NCI-H2171 (cell line): ENCODE measurements at places on chromosomes 7 and 10.

DNA sequence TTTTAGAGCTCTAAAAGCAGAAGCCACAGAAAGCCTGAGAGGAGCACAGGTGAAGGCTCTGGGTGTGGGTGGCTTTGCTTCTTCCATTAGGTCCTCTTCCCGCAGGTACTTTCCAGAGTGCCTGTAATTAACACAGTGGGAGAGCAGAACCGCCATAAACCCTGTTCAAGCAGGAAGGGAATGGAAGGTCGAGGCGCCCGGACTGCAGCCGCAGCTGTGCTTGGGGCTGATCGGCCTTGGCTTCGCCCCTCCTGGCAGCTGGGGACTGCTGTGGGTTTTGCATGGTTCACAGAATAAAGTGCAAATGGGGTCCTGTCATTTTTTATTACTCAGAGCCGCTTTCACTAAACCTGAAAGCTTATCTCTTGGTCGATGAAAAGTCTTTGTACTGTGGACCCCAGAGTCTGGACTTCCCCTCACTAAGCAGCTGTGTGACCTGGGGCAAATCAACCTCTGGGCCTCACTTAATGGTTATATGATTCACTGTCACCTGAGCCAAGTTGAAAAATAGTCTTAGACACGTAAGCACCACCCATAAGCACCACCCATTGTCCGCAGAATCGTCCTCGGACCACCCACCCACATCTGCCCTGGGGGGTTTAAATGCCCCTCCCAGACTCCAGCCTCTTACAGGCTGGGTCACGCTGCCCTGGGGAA, 100.9 kb downstream of the XRCC2 start:
- no peak for DNase-seq

DNA sequence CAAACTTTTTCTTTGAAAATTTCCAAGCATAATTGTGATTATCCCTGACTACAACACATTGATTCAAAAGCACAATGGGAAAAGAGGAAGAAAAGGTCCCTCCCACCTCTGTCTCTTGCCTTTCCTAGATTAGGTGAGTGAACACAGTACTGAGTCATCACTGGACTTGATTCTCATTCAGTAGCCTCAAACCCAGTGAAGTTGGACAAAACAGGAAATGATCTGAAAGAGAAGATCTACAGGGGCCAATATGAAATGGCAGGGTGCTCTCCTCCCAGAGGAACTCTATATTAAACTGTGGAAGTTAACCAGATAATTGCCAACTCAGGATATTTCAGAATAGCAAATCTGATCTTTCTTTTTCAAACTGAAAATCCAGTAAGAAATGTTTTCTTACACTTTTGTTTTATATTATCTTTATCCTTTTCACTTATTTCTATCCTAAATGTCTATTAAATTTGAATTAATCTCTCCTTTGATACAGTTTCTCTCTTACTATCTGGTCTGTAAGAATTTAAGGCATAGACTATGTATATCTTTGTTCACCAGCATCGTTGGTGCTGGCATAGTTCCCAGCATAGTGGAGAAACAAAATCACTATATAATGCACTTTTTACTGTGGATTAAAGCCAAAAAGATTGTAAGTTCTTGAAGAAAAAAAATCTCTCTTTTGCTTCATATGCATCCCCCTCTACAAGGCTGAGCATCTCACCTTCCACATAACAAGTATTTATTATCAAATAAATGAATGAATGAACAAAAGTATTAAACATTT, 41.4 kb upstream of the IKZF1 start:
- DNase-seq: no peak

DNA sequence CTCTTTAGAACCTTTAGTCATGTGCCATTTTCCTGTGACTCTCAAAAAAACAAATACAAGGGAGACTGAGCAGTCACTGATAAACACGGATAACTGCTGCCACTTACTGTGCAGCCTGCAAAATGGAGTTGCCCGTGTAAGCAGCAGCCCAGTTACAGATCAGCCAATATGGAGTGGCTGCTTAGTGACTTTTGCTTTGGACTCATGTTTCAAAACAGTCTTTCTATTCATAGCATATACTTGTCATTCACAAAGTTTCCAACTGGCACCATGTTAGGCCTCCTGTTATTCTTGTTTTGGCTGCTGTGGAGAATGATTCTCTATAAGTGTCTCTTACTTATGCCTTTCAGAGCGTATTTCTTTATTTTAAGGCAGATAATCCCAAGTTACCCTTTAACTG, 3.0 kb downstream of the FAM204A start:
- DNase-seq: no peak

GRCh38 chr7:46145412-46145811, 224.3 kb upstream of the IGFBP3 start:
- DNase-seq: no peak

GRCh38 chr10:12950583-12951128, 50.9 kb downstream of the CCDC3 start:
- DNase-seq: no peak

DNA sequence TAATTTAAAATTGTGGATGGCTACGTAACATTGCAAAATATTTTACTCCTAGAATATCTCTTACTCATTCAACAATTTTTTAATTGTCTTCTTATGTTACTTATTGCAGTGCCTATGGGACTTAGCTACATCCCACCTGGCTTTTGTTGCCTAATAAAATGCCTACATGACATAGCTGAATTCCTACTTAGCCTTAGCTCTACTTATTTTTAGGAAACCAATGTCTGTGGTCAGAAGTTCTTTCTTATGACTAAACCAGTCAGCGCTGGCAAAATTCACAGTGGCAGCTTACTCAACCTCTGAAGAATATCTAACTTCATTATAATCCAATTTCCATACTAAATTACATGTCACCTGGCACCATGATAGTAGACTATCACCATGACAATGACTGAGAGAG, 1612.4 kb upstream of the LRRTM3 start:
- no peak for DNase-seq

DNA sequence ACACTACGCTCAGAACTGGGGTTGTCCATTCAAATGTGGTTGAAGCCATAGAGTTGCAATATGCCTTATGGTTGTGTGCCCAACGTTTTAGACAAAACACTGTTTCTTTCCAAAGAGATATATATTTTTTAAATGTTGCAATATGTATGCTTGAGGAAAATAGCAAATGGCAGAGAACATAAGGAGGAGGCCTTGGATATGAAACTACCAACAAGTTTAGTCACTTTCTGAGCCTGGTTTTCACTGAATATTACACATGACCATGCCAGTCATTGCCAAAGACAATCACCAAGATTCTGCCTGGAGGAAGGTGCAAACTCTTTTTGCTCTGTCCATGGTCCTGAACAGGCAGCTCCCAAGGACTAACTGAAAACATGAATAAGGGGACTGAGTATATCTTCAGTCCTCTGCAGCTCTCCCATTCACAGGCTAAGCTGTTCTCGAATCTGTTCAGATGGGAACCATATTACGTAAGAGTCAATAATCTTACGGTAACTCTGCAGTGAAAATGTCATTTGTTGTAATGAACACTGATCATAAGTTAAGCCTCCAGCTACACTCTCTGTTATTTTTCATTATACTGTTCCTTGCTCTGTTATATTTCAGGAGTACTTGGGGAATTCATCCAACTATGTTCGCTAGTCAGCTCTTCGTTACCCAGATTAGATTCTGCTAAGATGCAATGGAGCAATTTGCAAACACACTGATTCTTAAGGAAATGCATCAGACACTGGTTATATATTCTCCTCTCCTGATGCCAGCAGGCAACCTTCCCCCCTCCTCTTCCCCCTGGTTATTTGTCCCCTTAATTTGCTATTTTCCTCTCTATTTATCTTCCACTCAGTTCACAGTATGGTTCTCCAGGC, 90.7 kb upstream of the C1QL3 start:
- DNase-seq: no peak

GRCh38 chr10:71978476-71978875, 14.3 kb downstream of the CHST3 start:
- DNase-seq: no peak

DNA sequence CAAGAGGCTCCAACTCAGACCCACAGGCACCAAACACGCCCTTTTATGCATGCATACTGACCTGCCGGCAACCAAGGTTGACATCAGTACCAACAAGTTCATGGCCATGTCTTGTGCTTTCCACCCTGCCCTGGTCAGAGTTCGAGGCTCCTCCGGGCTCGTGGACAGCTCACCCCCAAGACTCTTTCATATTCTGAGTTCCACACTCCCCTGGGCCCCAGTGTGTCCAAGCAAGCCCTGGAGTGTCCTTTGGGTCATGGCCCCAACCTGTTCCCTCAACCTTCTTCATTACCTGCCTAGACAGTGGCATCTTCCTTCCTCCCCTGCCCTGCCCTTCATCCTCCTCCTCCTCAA, 40.5 kb downstream of the HIF1AN start:
- no peak for DNase-seq

GRCh38 chr10:96387161-96387560, 28.4 kb upstream of the OPALIN start:
- no peak for DNase-seq

DNA sequence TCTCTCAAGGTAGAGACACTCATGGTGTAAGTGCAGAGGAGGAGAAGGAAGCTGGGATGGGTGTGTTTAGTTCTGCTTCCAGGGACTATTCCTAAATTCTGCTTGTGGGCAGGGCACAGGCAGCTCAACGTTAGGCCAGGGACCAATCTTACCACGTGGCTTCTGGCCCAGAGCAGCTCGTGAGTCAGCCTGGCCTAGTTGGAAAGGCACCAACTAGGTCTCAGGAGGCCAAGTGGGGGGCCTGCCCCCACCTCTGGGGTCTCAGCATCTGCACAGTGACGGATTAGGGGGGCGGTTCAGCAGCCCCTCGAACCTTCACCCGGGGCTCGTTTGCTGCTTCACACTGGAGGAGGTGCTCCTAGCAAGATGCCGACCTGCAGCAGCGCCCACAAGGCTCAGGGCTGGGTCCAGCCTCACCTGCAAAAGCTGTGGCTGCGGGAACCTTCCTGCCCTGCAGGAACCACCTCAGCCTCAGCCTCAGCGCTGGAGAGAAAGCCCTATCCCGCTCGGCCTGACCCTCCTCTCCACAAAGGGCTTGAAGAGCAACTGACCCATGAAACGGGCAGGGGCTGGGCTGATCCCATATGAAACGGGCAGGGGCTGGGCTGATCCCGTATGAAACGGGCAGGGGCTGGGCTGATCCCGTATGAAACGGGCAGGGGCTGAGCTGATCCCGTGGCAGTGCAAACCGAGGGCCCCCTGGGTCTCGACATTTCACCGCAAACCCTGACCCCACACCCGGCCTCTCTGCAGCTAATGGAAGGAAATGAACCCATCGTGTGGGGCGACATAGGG, 447.4 kb downstream of the DNAJB6 start:
- no peak for DNase-seq

DNA sequence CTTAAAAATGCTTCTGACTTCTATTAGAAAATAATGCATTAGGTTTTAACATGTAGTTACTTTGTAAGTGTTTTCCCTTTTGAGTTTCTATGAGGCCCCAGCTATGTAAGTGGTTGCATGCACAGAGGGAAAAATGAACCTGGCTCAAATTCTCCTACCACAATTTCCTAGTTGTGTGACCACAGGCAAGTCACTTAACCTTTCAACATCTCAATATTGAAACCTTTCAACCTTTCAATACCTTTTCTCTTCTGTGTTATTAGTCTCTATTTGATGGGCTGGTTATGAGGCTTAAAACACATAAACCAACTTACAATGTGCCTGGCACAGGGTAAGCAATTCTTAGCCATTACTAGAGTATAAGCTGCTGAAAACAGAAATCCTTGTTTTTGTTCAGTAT, 203.0 kb downstream of the KCND2 start:
- DNase-seq: no peak

DNA sequence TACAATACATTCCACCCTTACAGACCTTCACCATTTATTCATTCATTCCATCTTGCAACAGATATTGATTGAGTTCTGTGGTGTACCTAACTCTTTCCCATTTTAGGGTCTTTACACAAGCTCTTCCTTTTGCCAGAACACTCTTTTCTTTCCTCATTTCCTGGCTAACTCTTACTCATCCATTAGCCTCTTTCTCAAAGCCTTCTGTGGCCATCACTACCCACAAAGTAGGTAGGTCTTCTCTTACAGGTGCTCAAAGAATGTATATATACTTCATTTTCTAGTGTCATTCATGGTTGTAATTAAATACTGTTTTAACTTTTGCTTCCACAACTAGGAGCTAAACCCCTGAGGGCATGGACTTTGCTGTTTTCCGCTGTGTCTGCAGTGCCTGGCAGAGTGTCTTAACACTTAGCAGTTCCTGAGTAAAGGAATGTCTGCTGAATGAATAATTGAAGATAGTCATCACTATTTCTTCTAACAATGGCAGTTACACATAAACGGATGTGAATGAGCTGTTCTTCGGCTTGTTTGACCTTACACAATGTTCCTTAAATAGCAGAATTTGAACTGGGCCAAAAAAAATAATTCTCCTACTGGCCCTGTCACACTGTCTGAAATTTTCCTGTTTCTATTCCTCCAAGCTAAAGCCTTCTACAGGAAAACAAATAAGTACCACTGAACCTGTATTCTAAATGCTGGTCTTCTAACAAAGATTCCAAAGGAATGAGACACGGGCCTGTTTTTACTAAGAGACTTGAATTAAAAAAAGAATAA, 15.1 kb downstream of the BCAP29 start:
- no peak for DNase-seq

DNA sequence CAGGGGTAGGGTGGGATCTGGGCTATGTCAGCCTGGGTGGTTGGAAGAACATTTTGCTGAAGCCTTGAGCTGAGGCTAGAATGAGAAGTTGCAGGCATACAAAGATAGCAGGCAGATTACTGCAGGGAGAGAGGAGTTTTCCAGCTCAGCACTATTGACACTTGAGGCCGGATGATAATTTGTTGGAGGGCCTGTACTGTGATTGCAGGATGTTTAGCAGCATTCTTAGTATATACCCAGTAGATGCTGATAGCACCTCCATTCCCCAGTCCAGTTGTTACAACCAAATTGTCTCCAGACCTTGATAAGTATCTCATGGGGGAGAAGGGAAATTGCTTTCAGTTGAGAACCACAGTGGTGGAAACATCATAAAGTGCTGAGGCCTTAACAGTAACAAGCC, 158.6 kb upstream of the CHRM2 start:
- no peak for DNase-seq

DNA sequence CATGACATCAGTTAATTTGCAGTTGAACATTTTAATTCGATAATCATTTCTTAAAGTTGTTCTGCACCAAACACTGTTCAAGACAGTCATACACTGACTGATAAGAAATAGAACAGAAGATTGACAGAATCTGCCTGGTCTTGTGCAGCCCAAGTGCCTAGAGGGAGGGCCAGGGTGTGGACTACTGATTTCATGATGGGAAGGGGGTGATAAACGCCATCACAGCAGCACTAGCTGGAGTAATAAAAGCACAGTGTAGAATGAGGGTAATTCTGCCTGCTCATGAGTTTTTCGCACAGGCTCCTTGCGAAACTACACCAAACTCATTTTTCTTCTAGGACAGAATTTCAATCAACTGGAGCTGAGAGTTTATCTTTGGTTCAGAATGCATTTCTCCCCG, 270.1 kb downstream of the ARL4A start:
- no peak for DNase-seq

GRCh38 chr7:29588212-29588611, 24.6 kb downstream of the PRR15 start:
- no peak for DNase-seq

- DNase-seq: no peak
Observed at GRCh38 chr7:63789378-63790176, 209.1 kb upstream of the ZNF722 start.
